AG10803 (cell line): ENCODE measurements at places on chromosomes 13 and 19.

- peak; percentile 8 for DNase-seq
These were observed 80.9 kb upstream of the UQCRFS1 start for GRCh38 chr19:29293736-29294342.

DNA sequence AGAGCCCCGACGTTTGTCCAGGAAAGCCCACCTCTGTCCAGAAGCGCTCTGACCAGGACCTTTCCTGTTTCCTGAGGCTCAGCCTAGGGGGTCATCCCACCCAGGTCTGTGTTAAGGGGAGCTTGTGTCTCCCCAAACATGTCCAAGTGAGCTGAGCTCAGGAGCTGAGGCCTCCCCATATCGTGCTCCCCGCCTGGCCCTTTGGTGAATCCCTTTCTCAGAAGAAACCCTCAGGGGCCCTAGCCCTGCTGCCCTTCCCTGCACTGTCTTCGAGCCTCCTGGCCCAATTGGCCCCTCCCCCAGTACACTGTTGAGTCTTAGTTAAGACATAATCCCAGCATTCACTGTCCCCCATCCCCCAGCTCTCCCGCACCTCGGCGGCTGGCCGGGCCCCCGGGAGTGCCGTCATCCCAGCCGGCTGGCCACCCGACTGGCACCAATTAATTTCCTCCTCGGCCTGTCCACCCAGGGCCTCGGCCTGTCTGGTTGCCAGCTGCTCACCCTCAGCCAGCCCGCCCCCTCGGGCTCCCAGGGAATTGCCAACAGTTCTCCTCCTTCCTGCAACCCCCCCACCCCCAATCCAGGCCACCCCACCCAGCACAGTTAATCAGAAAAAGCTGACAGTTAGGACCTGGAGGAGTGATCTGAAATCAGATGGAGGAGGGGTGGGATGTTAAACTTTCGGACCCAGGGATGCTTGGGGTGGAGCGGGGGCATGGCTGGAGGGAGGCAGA lies 13.6 kb downstream of the IER2 start:
- DNase-seq, result peak; percentile 91

DNA sequence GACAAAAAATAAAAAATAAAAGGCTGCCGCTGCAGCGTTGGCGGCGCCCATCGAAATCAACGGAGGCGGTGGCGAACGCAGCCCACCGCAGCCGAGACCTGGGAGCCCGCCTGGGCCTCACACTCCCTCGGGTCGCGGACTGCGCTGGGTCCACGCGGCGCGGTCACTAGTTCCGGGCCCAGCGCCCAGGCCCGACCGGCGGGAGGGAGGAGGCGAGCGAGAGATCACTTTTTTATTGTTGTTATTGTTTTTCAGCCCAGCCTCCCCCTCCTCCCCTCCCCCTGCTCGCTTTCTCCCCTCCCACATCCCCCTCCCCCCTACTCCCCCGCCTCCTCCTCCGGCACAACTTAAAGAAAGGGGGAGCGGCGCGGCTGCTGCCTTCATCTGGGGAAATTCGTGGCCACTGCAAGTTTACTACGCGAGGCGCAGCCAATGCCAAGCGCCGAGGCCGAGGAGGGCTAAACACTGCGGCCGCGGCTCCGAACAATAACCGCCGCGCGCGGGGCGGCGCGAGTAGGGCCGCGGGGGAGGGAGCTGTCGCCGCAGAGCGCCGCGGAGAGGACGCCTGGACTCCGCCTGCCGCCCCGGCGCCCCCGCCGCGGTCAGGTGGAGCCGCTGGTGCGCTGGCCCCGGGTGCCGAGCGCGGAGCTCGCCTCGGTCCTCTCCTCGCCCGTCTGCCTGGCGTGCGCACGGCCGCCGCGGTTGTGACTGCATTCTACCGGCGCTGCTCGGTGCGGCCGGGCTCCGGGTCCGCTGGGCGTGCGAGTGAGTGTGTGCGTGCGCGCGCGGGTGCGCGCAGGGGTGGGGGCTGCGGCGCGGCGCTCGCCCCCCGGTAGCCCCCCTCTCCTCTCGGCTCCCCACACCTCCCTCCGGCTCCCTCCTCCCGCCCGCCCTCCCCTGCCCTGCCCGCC lies 505 bp upstream of the ZIC2 start:
- DNase-seq, result no peak

DNA sequence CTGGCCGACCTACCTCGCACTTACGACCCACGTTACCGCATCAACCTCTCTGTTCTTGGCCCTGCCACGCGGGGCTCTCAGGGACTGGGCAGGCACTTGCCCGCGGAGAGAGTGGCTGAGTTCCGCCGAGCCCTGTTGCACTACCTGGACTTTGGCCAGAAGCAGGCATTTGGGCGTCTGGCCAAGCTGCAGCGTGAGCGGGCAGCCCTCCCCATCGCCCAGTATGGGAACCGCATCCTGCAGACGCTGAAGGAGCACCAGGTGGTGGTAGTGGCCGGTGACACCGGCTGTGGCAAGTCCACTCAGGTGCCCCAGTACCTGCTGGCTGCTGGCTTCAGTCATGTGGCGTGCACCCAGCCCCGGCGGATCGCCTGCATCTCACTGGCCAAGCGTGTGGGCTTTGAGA lies 4.2 kb downstream of the DHX34 start:
- no peak for DNase-seq

GRCh38 chr19:30178721-30179402 lies 193.3 kb upstream of the ZNF536 start:
- DNase-seq, result no peak

DNA sequence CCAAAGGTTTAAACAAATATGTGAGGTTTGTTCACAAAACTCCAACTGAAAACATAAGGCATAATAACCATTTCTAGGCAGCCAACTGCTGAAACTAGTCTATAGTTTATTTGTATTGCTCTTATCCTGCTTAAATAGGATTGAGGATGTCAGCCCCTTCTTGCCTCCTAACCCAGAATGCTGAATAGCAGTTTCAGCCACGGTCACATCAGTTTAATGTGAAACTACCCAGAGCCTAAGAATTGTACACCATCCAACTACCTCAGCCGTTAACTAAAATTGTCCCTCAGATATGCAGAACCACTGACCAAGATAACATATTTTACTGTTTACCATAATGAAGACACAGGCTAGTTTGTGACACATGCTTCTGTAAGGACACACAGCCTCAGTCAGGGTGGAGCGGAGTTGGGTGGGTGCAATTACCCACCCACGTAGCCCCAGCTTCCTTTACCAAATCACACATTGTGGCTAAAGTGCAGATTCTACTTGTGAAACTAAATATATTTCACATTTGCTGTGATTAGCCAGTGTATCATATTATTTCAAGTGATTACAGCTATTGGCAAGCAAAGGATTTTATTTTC lies 259.9 kb downstream of the EFNB2 start:
- DNase-seq, result peak; percentile 6

- no peak for DNase-seq
These were observed 12.5 kb downstream of the MICOS13 start for GRCh38 chr19:5667751-5668271.

- no peak for DNase-seq
These were observed 7.2 kb downstream of the NALCN start for GRCh38 chr13:101408992-101409656.

DNA sequence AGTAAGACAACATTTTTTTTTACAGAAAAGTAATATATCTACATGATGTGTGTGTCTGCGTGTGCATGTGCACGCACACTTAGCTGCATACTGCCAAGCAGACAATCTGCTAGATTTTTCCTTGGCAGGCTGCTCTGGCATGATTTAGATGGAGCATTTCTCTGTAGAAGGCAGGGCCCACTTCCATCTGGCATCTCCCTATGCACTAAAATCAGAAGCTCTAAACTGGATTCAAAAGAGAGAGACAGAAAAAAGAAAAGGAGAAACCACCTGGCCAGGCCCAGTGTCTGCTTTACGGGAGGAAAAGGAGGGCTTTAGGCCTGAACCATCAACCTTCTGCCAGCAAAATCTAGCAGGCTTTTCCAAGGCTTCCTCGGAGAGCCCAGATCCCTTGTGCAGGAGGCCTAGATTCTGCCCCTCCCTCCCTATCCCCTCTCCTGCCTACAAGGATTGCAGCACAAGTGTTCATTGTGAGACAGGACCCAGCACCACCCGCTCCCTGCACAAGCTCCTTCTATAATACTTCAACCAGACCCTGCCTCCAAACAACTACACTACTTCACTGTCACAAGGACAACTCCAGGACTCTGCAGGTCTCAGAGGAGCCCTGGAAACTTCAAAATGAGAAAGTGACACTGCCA lies 99.3 kb downstream of the DOCK9 start:
- peak; percentile 6 for DNase-seq

GRCh38 chr13:20714563-20715329 lies 11.2 kb downstream of the IL17D start:
- DNase-seq, result peak; percentile 93

DNA sequence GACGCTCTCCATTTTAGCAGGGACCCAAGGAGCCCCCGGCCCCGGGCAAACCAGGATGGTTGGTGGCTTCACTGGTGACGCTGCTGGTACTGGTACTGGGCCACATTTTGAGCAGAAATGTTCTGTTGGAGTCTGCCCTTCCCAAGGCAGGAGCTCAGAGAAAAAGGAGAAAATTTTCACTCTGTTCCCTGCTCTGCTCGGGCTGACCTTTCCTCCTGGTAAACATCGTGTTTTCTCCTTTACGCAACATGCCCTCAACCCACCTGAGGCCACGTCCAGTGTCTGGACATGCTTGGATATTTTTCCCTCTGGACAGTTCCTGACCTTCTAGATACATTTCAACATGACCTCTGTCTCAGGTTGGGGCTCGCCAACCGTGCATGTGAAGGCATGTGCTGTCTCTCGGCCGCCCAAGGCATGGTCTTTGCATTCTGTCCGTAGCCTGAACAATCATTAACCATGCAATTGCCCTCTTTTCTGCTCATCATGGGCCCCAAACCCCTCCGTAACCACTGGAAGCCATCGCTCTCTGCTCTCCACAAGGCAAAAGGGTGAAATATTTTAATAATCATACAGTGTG lies 115.2 kb upstream of the PEG3 start:
- DNase-seq, result no peak

- no peak for DNase-seq
These were observed 3.0 kb downstream of the MARK4 start for GRCh38 chr19:45254044-45254531.

DNA sequence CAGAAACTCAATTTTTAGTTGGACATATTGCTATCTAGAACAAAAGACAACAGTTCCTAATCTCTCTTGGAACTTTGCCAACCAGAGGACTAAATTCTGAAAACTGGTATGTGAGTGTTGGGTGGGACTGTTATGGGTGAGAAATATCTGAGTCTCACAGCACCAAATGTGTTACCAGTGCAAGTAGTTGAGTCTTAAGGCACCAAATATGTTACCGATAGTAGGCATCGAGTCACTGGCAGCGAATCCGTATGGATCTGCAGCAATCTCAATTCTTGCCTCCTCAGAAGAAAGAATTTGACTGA lies 575.2 kb downstream of the DACH1 start:
- no peak for DNase-seq

- no peak for DNase-seq
These were observed 446.7 kb upstream of the SPRY2 start for GRCh38 chr13:80787604-80788003.

- DNase-seq, result no peak
These were observed 419.5 kb upstream of the ARGLU1 start for GRCh38 chr13:106987427-106987785.

DNA sequence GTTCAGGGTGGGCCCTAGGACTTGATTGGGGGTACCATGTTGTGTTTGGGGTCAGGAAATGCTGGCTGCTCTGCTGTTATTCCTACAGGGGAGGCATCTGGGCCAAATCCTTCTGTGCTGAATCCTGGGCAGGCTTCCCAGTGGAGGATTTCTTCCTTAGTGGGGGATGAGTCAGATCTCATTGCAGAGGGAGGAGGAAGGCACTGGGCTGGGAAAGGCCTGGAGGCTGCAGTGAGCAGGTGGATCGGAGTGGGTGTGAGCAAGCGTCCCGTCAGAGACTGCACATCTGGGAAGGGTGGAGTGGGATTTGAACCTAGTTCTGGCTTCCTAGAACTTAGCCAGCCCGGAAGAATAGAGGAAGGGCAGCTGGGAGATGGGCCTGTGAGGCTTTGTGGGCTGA lies 11.5 kb downstream of the CCDC124 start:
- peak; percentile 78 for DNase-seq

- no peak for DNase-seq
These were observed 2.2 kb downstream of the MRPL4 start for GRCh38 chr19:10254244-10254643.

DNA sequence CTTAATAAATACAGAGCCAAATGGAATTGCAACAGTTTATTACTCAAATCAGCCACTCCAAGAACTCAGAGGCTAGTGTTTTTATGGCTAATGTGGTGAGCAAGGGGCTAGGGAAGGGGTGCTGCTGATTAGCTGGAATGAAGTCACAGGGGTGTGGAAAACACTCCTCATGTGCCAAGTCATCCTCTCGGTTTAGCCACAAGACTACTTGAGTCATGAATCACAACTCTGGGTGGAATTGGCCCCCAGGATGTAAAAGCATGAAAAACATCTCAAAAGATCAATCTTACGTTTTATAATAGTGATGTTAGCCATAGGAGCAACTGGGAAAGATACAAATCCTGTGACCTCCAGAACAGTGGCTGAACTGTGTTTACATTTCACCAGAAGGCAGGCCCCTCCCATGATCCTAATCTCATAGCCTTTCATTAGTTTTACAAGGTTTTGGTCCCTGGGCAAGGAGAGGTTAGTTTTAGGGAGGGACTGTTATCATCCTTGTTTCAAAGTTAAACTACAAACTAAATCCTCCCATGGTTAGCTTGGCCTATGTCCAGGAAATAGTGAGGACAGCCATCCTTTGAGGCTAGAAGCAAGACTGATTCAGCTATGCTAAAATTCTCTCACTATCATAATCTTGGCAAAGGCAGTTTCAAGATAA lies 2020.1 kb upstream of the PCDH20 start:
- peak; percentile 96 for DNase-seq

DNA sequence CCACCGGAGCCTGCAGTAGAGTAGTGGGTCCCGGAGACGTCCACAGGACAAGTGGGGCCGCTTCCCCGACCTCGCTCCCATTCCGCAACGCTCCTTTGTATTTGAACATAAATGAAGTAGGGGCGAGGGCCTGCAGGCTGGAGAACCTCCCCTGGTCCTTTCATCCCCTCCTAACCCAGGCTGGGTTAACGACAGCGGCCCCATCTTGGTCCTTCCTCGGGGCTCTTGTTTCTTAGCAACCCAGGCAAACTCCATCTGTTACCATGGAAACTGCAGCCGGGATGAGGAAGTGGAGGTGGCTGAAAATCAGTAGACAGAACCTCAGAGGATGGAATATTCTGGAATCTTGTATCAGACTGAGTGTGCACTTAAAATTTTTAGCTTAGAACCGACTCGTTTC lies 132.6 kb upstream of the USP29 start:
- DNase-seq, result no peak

- no peak for DNase-seq
These were observed 61.9 kb downstream of the TNFRSF19 start for GRCh38 chr13:23632048-23632582.

DNA sequence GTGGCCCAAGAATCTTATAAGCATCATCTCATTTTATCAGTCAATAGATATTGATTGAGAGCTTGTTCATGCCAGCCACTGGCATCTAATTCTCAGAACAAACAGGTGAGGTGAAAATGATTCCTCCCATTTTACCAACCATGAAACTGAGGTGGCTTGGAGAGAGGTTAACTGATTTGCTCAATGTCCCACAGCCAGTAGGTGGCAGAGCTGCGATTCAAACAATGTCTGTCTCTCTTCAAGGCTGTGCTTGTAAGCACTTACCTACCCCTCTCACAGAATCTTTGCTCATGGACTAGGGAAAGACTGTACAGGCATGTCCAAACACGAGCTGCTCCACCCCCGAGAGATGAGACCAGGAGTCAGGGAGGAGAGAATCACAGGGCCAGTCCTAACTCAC lies 21.5 kb upstream of the GSX1 start:
- peak; percentile 12 for DNase-seq
